ENCODE measurements at places on chromosomes 2 and 18.

DNA sequence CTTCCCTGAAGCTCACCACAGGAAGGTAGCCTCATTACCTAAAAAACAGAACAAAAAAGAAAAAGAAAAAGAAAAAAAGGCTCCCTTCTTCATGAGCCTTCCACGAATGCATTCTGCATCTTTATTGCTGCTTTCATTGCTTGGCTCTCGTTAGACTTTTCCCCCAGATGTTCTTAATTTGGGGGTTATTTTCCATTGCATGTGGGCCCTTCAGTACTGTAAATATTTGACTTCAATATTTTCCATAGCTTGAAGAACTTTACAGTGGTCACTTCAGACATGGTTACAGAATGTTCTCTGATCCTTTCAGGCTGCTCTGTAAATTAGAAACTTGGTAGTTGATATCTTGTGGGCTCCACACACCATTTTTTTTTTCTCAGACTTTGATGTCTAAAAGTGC, 65.6 kb upstream of the COPS8 start:
- no peak for DNase-seq

DNA sequence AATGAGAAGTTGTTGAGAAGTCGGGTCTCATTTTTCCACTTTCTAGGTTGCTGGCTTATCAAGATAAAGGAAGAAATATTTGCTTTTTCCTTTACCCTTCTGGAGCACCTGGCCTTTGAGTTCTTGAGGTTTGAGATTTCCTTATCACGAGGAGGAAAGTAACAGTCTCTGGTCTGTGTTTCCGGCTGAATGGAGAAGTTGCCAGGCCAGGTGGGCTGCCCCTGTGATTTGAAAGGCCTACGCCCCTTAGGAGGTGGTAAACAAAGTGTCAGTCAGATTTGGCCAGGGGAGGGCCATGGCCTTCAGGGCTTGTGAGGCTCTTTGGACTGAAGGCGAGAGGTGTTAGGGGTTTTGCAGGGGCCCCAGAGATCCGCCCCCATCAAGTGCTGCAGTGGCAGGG, 156.7 kb upstream of the HAAO start:
- no peak for DNase-seq

GRCh38 chr2:172736424-172737174, 954 bp downstream of the RAPGEF4 start:
- DNase-seq: no peak

GRCh38 chr2:149438330-149438960, 108.1 kb downstream of the LYPD6 start:
- DNase-seq: no peak

DNA sequence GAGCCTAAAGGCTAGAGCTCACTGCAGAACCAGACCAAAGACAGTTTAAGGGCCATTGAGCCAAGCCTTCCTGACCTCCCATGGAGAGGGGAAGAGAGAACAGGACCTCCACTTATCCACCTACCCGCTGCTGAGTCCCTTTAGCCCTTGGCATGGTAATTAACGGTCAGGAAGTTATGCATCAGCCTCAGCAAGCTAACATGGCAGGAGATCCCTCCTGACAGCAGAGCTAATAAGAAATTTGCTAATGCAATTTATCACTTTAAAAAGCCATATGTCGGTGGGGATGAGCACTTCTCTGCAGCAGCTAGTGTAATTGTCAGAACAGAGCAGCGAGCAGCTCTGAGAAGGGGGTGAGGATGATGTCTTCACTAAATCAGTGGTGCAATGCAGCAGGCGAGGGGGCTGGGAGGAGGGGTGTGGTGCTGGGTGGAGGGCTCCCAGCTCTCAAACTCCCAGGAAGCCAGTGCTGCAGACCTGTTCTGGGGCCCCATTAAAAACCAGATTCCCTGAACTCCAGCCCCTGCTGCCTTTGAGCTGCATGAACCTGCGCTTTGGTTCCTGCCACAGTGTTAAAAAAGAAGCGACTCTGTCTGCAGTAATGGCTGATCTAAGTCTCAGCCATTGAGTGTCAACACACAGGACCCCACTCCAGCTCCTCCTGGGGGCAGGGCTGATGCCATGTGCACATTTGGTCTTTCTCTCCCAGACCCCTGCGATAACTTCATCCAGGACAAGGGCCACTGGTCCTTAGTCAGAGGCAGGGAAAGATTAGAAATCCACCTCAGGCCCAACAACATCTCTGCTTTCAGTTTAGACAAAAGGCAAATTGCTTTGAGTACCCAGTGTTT, 84.2 kb upstream of the STPG4 start:
- DNase-seq: no peak

DNA sequence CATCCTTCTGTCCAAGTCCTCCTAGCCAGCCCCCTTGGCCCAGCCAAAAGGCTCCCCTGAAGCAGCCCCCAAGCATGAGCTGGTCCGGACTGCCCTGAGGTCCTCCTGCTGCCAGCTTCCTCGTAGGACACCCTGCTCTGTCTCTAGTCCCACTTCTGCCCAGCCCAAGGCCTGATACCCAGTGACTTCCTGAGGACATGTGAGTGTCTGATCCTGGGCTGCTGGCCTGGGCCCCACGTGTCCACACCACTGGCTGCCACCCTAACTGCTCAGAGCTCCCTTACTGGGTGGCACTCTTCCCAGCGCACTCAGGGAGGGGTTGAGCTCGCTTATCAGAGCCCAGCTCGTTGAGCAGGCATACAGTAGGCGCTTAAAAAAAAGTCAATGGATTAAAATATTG, 34.4 kb upstream of the PDIA6 start:
- DNase-seq: no peak

GRCh38 chr2:235606004-235606715, 112.3 kb downstream of the AGAP1 start:
- peak; percentile 86 for DNase-seq

DNA sequence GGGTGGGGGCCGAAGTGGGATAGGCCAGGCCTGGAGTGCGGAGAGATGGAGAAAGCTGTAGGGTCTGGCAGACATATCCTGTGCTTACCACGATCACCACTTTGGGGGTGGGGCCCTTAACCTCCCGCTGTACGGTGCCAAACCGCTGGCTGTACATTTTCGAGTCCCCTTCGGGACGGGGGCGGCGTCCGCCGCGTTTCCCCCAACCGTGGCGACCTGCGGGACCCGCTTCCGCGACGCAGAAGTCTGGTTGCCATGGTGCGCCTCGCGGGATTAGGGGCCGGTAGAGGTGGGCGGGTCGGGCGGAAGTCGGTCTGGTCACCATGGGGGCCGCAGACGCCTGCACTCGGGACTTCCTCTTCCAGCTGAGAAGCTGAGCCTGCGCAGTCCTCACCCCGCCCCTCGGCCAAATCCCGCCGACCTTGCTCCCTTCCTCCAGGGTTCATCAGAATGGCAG, at the start of gene CFAP53:
Gene CFAP53, minus strand, starts transcription at position 248 of the 457 bp plus-strand sequence. Its CDS starts 91 bp downstream, at position 157.
- DNase-seq: peak; percentile 94

- no peak for DNase-seq
Observed at GRCh38 chr2:158994920-158995676, 26.7 kb downstream of the TANC1 start.

DNA sequence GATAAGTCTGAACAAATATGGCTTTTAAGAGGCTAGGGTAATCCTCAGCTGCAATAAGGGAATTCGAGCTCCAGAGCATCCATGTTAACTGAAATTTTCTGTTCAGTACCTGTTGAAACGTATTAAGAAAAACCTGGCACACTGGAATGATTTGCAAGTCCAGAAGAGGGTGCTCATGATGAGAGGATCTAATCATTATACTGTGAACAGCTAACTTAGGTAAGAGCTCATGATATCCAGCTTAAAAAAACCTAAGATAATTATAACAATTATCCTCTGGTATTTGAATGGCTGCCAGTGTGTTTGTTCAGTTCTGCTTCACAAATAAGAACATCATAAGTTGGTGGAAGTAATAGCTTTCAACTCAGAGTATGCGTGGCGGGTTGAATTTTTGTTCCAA, 1118.3 kb upstream of the DDX18 start:
- DNase-seq: no peak

GRCh38 chr2:175432793-175433192, 251.3 kb upstream of the ATP5MC3 start:
- no peak for DNase-seq

GRCh38 chr2:186862869-186863709, 14.1 kb upstream of the ZSWIM2 start:
- peak; percentile 59 for DNase-seq

DNA sequence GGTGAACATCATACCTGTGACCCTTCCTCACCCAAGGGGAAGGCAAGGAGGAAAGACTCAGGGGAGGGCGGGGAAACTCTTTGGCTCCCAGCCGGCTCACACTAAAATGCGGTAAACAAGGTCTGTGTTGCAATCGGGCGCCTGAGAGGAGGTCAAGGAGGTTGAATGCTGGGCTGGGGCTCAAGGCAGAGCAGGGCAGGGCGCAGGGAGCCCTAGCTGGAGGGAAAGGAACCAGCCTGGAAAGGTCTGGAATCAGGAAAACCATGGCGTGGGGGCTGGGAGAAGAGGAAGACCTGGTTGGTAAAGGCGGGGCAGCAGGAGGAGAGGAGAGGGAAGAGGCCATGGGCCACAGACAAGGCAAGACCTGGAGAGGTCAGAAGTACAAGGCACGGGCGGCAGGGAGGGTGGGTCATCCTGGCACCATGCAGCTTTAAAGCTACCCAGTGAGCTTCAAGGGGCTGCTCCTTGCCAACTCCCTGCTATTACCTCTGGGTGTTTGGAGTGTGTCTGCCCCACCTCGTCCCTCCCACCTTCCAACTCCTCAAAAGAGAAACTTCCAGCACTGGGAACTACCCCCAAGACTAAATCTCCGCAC, 4.8 kb upstream of the TMEM37 start:
- no peak for DNase-seq

- no peak for DNase-seq
Observed at GRCh38 chr2:99495115-99495860, 5.5 kb upstream of the REV1 start.

GRCh38 chr18:48835119-48835518, 115.6 kb downstream of the SMAD7 start:
- DNase-seq: no peak

GRCh38 chr2:122707224-122707824, 951.9 kb downstream of the TSN start:
- no peak for DNase-seq

DNA sequence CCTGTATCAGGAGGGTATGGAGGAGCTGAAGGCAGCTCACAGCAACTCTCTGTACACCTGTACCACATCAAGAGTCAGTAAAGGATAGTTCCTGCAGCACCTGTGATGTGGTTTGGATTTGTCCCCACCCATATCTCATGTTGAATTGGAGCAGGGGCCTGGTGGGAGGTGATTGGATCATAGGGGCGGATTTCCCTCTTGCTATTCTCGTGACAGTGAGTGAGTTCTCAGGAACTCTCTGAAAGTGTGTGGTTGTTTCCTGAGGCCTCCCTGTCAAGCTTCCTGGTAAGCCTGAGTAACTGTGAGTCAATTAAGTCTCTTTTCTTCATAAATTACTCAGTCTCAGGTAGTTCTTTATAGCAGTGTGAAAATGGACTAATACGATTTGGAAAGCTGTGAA, 28.9 kb downstream of the OSBPL1A start:
- DNase-seq: peak; percentile 2

GRCh38 chr2:172196768-172197431, 94.2 kb upstream of the DLX2 start:
- peak; percentile 78 for DNase-seq

DNA sequence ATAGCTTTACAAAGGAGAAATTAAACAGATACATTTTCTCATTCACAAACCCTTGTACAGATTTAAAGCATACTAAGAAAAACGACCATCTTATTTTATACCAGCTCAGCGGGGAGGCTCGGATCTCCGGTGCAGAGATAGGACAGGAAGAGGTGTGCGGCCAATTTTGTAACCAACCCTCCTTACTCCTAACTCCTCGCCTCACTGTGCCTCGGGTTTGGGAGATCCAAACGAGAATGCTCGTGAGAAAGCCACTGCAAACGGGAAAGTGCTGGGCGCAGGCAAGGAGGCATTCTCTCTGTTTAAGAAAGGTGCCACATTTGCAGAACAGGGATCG, 1.2 kb downstream of the KDSR start:
- DNase-seq: peak; percentile 53

DNA sequence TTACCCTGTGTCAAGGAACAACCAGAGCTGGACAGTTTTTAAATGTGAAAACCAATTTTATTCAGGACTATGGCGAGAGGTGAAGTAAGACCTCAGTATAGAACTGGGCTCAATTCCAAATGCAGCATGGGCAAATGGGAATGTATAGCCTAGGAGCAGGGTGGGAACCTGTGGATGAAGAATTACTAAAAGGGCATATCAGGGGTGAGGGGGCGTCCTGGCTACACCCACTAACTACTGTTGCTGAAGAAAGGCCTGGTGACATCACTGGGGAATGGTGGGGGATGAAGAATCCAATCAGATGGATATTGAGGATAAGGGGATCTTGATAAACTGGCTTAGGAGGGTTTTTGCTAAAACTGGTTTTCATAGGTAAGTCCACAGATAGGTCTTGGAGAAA, 27.3 kb upstream of the IL37 start:
- no peak for DNase-seq

DNA sequence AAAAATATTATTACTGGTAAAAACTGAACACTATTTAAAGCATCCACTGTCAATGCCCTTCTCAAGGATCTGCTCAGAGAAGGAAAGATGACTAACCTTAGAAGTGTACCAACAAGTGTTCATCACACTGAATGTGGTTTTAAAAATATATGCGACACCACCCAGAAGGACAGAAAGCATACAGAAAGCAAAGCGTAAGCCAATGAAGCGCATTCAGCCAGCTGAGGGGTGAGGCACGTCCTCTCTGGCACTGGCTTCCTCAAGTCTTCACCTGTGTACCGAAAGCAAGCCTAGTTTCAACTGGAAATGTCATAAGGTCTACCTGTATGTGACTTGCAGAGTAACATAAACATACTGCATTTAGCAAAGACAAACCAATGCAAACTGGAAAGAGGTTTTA, 88.8 kb downstream of the PSMG2 start:
- DNase-seq: no peak

DNA sequence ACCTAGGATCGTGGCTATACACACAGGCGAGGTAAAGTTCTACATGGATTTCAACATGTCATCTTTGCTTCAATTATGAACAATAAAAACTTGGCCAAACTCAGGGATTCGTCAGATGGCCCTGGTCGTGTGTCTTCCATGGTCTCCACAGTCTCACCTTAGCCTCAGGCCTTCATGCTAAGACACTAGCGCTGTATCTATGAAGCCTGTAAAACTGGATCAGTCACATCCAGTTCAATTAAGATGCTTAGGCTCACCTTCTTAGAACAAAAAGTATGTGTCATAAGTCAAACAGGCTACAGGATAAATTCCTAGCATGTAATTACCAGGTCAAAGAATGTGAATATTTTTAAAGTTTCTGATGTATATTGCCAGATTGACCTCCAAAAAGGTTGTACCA, 113.7 kb upstream of the NRP2 start:
- DNase-seq: no peak

DNA sequence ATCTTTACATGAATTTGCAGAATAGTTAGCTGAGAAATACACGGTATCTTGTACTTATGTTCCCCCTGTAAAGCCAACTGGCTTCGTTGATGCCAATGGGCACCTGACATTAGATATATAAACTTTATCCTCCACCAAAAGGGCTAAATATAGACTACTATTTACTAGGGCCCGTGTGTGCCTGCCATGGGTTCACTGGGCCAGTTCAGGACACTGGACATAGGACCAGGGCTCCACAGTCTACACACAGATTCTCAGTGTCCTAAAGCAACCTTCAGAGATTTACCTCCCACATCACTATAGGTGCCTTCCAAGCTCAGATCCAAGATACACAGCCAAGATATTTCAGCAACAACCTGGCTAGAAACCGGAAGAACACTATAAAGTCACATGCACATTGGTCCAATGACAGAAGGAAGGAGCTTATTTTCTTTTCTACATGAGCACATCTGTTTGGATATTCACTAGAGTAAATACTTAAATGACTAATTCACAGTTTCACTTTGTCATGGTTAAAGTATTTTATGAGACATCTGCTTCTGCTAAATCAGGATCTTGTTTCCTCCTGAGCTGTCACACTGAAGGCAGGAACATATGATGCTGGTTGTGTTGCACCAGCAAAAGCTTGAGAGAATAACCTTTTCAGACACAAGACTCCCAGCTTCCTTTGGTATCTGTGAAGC, 95.1 kb downstream of the MYO5B start:
- DNase-seq: peak; percentile 58

Data from GM23248 (cell line).